ENCODE measurements at places on chromosomes 6 and 20.

DNA sequence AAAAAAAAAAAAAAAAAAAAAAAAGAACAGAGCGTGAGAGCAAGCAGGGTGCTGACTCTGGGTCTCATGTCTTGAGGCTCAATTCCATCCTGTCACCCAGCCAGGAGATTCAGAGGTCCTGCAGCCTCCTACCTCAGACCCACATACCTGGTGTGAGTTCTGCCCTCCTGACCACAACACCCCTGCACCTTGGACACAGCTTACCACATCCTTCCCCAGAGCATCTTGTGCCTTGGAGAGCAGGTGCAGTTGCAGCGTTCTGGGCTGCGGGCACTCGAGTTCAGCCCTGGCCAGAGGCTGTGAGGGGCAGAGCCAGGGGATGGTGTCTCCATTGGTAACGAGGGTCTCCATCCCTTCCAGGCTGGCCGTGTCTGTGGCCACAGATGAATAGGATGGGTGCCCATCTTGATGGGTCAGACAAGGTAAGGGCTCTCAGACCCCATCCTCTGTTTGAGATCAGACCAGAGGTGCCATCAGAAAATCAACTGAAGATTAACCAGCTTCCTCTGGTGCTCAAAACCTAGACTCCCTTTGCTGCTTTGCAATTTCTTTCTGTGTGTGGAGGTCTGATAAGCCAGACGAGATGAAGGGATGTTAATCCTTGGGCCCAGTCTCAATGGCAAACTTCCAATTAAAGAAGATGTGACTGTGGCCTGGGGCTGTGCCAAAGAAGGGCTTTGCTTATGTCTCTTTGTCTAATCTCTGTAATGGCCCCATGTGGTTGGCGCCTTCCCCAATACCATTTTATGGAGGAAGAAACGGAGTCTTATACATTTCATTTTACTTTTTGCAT, 14.7 kb upstream of the ZNF831 start:
- peaks cover 14% of the 10 kb centered on the region for H3K4me1 ChIP-seq
- H3K36me3 ChIP-seq, result no peaks in the 10 kb centered on the region
- no peaks in the 10 kb centered on the region for H3K27me3 ChIP-seq
- no peak overlapping the region for H3K4me3 ChIP-seq
- DNase-seq, result no peak

- no peaks in the 10 kb centered on the region for H3K36me3 ChIP-seq
- H3K27me3 ChIP-seq, result no peaks in the 10 kb centered on the region
- H3K27ac ChIP-seq, result no peak overlapping the region
- no peak for DNase-seq
Observed at GRCh38 chr6:101113468-101114260, 232.5 kb upstream of the ASCC3 start.

GRCh38 chr6:106444777-106445507, 84.4 kb downstream of the CRYBG1 start:
- H3K27me3 ChIP-seq, result peaks cover 20% of the 10 kb centered on the region
- no peak overlapping the region for H3K27ac ChIP-seq
- DNase-seq, result peak; percentile 67
- no peak overlapping the region for H3K4me3 ChIP-seq

- DNase-seq, result no peak
- no peaks in the 10 kb centered on the region for H3K4me1 ChIP-seq
- no peaks in the 10 kb centered on the region for H3K27me3 ChIP-seq
- H3K4me3 ChIP-seq, result no peak overlapping the region
Observed at GRCh38 chr6:80502871-80503270, 396.4 kb downstream of the BCKDHB start.

- H3K36me3 ChIP-seq, result no peaks in the 10 kb centered on the region
- DNase-seq, result no peak
- no peaks in the 10 kb centered on the region for H3K4me1 ChIP-seq
- no peak overlapping the region for H3K27ac ChIP-seq
- H3K27me3 ChIP-seq, result peaks cover 46% of the 10 kb centered on the region
- H3K4me3 ChIP-seq, result no peak overlapping the region
Observed at GRCh38 chr6:159043251-159043650, 1.5 kb downstream of the TAGAP start.

DNA sequence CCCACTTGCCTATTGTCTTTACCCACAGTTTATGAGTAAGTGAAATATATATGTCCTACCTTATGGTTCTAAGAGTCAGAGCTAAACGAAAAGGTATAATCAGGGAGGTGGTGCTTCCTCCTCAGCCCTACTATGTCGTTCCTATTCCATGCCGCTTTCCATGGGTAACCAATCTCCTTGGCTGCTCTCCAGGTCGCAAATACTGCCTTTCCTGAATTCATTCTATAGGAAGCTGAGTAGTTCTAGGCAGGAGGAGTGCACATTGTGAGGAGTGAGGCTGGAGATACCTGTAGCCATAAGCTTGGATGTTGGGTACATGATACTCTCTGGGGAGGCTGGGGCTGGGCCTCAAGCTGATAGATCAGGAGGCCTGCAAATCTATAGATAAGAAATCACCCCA, 5.8 kb downstream of the IL20RA start:
- H3K27ac ChIP-seq, result no peak overlapping the region
- H3K4me1 ChIP-seq, result peaks cover 3% of the 10 kb centered on the region
- H3K27me3 ChIP-seq, result peaks cover 11% of the 10 kb centered on the region
- no peak for DNase-seq
- H3K4me3 ChIP-seq, result no peak overlapping the region

All from SK-N-SH (cell line).